ENCODE measurements at places on chromosomes 6 and 20.
A peak's percentile ranks its signal among the peaks of the same experiment; 100 is the strongest.

DNA sequence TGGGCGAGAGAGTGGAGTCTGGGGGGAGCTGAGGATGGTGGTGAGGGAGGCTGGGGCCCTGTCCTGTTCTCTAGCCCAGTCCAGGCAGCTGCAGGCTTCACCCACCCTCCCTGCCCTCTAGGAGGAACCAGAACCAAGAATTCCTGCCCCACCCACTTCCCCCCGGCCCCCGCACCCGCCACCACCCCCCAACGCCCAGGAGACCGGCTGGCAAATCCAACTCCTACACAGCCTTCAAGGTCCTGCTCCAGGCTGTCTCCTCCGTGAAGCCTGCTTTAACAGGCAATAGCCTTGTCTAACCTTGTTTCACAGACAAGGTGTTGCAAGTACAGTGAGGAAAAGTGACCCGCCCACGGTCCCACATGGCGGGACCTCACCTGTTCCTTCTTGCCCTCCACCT, 2.4 kb downstream of the SPDEF start:
- no peak for DNase-seq

- DNase-seq: no peak
Measured at GRCh38 chr6:169086020-169086419, 167.6 kb downstream of the THBS2 start.

DNA sequence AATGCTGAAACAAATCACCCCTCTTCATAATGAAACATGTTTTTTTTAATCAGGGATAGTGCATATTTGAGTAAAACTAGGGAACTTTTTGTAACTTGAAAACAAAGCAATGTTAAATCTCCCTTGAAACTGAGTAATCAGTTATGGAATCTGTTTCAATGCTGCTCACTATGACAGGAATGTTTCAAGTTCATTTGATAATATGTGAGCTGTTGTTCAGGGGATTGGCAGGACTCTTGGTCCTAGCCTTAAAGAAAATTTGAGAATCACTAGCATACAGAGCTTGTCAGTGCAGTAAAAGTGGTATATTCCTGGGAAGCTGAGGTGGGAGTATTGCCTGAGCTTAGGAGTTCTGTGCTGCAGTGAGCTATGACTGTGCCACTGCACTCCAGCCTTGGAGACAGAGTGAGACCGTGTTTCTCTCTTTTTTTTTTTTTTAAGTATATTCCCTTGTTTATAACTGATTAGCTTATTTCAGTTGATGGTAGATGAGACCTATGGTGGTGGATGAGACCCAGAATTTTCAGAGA, 21.6 kb upstream of the CALHM6 start:
- DNase-seq: peak; percentile 34

DNA sequence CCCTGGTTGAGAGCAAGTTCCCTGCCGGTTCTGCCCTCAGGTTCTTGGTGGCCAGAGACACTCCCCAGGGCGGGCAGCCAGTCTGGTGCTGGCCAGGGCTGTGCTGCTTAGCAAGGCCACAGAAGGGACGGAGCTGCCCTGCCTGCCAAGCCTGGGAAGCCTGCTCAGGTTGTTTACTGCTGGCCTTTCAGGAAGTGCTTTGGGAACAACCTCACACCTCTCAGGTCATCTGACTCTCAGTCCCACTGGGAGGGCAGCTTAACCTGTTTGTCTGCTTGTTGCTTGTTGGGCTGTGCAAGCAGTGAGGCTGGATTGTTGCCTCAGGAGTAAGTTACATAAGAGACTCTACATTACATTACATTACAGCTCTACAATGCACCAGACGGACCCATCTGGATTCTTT, 75.8 kb upstream of the AFDN start:
- no peak for DNase-seq

DNA sequence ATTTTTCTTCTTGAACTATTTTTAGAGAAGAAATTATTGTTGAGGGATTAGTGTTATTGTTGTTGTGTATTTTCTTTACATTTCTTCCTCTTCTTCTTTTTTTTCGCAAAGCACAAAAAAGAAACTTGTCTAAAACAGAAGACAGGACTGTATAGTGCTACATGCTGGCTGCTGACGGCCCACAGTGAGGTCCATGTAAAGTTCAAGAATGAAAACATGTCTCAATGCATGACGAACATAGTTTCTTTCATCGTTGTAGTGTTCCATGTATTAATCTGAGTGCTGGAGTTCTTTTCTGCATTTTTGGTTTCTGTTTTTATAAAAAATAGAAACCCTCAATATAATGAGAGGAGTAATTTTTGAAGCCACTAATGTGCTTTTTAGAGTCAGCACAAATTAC, 462.9 kb upstream of the MARCKS start:
- DNase-seq: no peak

DNA sequence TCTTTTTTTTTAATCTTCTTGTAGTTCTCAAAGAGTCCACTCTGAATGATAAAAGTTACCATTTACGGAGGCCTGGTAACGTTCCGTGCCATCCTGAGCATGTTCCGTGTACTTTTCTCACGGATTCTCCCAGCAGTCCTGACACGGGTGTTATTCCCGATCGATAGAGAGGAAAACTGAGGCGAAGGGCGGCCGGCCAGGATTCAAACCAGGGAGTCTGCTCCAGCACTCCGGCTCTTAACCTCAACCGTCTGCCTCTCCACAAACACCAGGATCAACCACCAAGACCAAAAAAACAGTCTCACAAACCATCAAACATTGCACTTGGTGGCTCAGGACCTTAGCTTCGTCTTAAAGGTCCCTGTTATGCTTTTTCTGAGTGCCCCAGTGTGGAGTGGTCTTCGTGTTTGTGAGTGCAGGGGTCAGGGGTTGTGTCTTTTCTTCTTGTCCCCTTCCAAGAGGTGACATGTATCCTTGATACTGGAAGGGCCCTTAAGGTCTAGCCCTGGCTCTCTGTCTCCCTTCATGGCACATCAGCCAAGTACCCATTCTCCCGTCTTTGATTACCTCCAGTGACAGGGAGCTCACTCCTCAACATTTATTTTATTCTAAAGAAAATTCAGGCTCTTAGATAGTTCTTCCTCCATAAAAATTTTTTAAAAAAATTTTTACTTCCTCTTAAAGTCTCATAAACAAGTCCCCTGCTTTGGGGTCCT, 35.1 kb downstream of the SRC start:
- no peak for DNase-seq

DNA sequence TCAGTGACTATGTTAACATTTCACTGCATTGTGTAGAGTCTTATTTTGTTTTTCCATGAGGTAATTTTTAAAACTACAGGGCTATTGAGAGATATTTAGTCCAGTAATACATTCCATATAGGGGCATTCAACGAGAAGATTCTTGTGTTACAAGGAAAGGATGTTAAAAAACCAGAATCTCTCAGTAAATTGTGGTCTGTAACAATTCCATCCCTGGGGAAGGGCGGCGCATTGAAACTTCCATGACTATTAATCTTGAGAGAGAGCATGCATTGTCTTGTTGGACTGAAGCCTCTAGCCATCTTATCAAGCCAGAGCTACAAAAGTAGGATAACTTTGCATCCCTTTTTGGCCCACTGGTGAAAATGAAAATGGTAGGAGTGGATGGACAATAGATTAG, 119.7 kb downstream of the BCKDHB start:
- DNase-seq: no peak

DNA sequence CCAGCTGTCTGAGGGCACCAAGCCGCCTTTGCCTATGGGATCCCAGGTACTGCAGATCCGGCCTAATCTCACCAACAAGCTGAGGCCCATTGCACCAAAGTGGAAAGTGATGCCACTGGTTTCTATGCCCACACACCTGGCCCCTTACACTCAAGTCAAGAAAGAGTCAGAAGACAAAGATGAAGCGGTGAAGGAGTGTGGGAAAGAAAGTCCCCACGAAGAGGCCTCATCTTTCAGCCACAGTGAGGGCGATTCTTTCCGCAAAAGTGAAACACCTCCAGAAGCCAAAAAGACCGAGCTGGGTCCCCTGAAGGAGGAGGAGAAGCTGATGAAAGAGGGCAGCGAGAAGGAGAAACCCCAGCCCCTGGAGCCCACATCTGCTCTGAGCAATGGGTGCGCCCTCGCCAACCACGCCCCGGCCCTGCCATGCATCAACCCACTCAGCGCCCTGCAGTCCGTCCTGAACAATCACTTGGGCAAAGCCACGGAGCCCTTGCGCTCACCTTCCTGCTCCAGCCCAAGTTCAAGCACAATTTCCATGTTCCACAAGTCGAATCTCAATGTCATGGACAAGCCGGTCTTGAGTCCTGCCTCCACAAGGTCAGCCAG, 283.0 kb downstream of the TSHZ2 start:
- DNase-seq: no peak

DNA sequence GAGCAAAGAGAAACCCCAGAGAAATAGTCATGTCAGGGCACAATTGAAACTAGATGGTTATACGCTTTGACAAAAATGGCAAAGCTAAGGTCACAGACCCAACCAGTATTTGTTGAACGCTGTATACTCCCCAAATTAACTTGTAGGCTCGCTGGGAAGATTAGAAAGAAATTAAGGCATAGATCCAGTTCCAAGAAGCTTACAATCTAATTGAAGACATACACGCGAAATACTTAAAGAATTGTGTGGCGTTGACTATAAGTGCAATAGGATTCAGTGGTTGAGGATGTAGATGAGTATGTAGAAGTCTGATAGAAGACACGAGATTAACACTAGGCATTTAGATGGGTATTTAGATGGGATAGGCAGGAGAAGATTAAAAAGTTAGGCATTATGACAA, 525 bp downstream of the FAM229B start:
- DNase-seq: no peak

DNA sequence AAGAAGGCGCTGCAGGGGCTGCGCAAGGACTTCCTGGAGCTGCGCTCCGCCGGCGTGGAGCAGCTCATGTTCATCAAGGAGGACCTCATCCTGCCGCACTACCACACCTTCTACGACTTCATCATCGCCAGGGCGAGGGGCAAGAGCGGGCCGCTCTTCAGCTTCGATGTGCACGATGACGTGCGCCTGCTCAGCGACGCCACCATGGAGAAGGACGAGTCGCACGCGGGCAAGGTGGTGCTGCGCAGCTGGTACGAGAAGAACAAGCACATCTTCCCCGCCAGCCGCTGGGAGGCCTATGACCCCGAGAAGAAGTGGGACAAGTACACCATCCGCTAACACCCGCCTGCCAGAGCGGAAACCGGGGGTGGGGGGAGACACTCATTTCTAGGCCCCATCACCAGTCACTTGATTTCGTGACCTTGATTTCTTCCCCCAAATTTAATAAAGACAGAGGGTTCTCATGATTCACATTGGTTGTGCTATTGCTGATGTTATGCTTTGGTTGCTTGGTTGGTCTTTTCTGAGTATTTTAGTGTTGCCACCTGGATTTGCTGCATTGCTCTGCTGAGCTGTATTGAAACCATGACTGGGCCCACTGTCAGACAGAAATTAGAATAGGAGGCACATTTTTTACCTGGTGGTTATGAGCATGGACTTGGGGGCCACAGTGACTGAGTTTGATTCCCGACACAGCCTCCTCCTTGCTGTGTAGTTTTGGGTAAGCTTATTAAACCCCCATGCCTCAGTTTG, 1.5 kb downstream of the FAM50B start:
- DNase-seq: no peak

- peak; percentile 87 for DNase-seq
Measured at GRCh38 chr6:42781796-42782688, at the start of gene BICRAL. Gene BICRAL, plus strand, starts transcription at chr6:42782052. Its CDS starts 39,971 bp downstream, at chr6:42822023.

DNA sequence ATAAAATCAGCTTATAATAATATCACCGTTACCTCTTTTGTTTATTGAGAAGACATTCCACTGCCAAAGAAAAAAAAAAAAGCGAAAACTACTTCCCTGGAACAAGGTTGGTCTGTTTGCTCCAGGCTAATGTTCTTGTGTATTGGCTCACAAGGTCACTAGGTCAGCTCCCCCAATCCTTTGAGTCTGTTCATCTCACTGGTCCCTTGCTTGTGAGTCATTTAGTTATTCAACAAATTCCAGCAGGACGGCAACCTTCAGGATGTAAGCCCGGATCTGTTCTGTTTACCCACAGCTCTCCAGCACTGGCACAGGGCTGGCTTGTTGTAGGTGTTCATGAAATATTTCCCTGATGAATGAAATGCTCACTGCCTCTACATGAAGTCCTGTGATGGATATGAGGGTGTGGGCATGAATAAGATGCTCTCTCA, 3.3 kb downstream of the ARHGAP40 start:
- peak; percentile 18 for DNase-seq

- no peak for DNase-seq
Measured at GRCh38 chr6:40738551-40739193, 151.5 kb upstream of the LRFN2 start.

GRCh38 chr20:54294094-54294493, 86.2 kb downstream of the PFDN4 start:
- no peak for DNase-seq

DNA sequence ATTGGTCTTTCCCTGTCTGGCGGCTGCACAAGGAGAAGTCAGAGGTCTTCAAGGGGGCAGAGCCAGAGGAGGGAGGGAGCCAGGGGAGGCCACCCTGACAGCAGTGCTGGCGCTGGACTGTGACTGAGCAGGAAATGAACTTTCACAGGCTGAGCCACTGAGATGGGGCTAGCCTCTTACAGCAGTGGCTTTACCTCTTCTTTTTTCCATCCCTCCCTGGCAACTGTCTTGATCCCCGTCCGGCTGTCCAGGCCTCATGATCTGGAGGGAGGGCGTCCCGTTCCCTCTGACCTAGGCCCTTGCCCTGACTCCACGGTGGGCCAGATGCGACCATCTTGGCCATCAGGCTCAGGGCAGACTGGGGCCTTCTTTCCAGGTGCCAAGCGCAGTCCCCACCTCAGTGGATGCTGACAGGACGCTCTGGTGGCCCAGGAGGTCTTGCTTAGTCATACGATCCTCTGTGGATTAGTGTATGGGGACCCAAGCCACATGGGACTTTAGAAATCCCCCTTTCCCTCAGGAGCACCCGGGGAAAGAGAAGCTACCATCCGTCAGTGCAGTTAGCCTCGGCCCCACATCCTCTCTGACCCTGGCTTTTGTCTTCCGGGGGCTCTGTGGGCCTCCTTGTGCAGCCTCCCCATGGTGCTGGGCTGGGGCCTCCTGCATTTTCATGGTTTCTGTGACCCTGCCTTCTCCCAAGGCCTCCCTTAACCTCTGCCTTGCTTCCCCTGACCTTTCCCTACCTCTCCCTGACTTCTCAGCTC, 57.4 kb upstream of the CCDC167 start:
- DNase-seq: no peak

DNA sequence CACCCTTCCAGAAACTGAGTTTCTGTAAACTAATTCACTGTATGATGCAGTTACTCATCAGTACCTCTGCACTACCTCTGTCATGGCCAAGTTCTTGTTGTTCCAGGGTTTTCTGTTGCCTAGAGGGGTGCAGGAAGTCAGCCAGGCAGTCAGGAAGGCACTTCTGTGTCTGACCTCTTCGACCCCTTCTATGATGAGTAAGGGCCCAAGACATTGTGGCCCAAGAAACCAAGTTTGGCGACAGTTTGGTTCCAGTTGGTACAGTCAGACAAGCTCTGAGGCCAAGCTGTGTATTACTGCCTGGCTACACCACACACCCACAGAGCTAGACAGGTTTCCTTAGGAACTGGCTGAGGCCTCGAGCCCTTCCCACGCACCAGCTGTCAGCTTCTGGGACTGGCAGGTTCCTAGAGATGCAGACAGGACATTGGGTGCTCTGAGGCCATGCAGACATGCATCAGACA, 41.2 kb downstream of the TRAF3IP2 start:
- DNase-seq: peak; percentile 49

DNA sequence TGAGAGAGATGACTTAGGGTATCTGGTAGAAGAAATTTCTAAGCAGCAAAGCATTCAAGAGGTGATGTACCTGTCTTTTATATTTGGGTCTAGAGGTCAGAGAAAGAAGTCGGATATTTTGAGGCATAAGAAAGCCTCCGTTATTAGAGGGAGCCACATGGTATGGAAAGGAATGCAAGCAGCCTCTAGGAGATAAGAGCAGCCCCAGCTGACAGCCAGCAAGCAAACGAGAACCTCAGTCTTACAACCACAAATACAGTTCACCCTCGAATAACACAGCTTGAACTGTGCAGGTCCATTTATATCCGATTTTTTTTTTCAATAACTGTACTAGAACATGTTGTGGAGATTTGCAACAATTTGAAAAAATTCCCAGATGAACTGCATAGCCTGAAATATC, 190.7 kb upstream of the VGLL2 start:
- DNase-seq: no peak

All from fibroblast of pulmonary artery (primary cell).